ENCODE measurements at places on chromosomes 6 and 20.

DNA sequence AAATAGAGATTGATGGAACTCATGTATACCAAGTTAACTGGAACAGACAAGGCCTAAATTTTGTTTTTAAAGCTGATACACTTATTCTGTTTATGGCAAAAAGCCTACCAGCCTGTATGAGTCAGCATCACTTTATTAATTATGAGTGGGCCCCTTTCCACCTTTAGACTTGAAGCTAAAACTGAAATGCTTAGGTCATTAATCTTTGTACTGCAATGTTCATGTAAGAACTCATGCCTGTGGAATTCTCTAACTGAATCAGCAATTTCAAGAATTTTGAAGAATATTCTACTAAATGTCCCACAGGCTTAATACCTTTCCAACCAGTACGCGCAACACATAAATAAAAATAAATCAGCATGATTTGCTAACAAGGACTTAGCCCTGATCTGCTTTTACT is 140.2 kb upstream of the PHACTR1 start:
- DNase-seq: no peak

- no peak for DNase-seq
These were observed 188.2 kb downstream of the NFATC2 start for GRCh38 chr20:51354191-51354768.

GRCh38 chr6:158329531-158329930 is 17.3 kb downstream of the TULP4 start:
- no peak for DNase-seq

DNA sequence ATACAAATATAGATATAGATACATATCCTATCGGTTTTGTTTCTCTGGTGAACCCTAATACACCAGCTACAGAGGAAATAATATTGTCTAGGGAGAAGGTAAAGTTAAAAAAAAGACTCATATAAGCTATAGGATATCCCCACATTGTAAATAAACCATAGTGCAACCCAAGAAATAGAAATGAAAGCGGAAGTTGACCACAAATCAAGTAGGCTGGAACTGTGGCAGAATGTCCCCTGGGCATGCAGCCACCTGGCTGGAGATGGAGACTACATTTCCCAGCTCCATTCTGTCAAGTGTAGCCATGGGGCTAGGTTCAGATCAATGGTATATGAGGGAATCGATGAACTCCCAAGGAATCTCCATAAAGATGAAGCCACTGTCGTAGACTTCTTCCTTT is 70.1 kb upstream of the RPS6KA2 start:
- DNase-seq: no peak

DNA sequence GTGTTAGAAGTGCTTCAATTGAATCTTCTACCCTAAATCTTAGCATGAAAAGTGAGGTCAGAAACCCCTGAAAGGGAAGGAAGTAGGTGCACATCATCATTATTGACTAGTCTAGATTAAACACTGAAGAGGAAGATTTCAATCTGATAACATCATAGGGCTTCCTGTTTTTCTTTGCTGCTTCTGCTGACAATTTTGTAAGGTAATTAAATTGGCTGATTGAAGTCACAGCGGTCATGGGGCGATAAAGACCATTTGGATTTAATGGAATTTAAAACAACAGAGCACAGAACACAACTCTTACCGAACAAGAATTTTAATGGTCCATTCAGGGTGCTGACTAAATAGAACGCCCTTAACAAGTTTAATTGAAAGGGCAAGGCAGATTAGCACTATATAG is 11.3 kb downstream of the GRIK2 start:
- no peak for DNase-seq

- no peak for DNase-seq
These were observed 235.2 kb downstream of the ALDH8A1 start for GRCh38 chr6:134714679-134715078.

All from HAP-1 (cell line).